ENCODE measurements at places on chromosomes 7 and 10.

DNA sequence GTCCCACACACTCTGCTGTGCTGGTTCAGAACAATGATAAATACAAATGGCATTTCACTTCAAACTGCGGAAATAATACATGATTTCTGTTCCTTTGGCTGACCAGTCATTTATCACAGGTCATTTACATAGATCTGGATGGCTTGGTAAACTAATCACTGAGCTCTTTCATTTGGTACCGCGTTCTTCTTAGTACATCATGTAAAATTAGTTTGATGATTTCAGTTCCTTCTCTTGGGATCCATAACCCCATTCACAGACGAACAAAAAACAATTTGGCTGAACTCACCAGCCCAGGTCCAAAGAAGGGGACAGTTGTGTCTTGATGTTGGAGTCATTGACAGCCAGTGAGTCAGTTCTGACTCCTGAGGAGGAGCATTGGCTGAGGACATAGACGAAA is 689.8 kb downstream of the INHBA start:
- no peak for DNase-seq

DNA sequence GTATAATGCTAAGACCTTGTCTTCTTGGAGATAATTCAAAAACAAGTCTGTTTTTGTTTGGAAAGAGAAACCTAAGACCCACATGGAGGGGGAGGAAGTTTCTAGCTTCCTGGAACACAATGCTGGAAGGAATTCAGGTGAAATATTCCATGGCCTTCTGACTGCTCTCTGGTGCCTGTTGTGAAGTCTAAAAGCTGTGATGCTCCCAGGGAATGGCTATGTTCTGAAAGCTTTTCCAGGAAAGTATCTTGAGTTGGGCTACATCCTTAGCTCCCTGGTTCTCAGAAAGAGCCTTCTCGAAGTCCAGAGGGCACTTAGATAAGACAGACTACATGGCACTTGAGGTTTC is 12.5 kb upstream of the PFKP start:
- no peak for DNase-seq

- DNase-seq = peak; percentile 10
Measured at GRCh38 chr7:17769918-17770317, 170.4 kb downstream of the SNX13 start.

GRCh38 chr7:133805426-133805825 is 321.7 kb upstream of the LRGUK start:
- DNase-seq = no peak

DNA sequence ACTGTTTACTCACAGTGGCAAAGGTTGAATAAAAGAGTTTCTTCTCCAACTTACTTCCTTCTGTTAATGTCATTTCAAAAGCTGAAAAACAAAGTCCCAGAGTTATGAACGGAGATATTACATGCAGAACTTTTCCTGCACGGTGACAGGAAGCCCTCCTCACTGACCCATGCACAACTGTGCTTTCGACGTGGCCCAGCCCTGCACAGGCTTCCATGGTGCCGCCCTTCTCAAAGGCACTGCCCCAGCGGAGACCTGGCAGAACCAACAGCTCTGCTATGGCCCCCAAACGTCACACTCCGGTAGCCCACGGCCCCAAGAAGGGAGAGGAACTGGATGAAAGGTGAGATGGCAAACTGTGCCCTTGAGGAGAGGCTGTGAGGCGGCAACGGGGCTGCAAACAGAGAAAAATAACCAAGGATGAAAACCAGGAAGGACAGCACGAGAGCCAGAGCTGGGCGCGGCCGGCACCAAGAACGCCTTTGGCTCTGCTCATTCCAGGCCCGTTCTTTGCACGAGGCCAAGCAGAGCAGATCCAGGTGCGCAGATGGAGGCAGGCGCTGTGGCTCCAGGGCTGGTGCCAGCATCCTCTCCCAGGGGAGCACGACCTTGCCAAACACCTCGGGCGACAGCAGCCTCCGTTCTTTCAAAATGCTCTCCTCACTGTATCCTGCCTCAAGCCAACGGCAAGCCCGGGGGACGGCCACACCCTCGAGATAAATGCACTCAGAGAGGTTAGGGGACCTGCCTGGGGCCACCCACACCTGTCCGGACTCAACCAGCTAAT is 7.0 kb upstream of the FUOM start:
- no peak for DNase-seq

GRCh38 chr10:76868098-76868977 is 769.3 kb downstream of the KCNMA1 start:
- no peak for DNase-seq

- DNase-seq = no peak
Measured at GRCh38 chr7:110835849-110836248, 255.1 kb upstream of the LRRN3 start.

GRCh38 chr7:38178695-38179344 is 775 bp downstream of the STARD3NL start:
- no peak for DNase-seq

DNA sequence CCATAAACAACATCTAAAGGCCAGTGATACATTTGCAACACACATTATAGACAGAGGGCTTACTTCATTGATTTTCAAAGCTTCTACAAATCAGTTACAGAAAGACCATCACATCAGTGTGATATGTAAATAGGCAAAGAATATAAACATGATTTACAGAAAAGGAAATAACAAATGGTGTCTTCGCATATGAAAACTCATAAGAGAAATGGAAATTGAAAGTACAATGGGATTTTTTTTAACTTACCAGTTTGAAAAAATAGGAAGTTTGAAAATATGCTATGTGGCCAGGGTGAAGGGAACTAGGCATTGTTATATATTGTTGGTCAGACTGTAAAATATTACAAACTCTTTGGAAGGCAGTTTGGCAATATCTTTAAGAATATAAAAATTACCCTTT is 27.3 kb downstream of the SEC23IP start:
- no peak for DNase-seq

DNA sequence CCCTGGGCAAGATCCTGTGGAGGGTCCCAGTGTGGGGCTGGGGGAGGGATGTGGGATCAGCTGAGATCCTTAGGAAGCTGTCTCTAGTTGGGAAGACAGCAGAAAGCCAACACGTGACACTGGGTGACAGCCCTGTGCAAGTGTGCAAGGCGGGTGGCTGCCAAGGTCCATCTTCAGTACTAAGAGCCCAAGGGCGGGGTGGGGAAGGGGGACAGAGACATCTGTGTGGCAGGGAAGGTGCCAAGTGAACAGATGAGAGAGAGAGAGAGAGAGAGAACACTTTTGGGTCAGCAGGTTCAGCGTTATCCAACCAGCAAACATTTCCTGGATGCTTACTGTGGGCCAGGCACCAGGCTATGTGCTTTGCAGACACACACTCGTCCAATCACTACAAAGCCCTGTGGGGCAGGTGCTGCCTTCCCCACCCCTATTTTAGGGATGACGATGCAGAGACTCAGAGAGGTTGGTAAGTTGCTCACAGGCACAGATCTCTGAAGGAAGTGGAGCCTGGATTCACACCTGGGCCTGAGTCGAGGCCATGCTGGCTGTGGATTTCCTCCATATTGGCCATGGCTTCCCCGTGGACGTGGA is 135.7 kb downstream of the GRK5 start:
- DNase-seq = no peak

- DNase-seq = no peak
Measured at GRCh38 chr7:121105262-121105661, 116.8 kb downstream of the CPED1 start.

DNA sequence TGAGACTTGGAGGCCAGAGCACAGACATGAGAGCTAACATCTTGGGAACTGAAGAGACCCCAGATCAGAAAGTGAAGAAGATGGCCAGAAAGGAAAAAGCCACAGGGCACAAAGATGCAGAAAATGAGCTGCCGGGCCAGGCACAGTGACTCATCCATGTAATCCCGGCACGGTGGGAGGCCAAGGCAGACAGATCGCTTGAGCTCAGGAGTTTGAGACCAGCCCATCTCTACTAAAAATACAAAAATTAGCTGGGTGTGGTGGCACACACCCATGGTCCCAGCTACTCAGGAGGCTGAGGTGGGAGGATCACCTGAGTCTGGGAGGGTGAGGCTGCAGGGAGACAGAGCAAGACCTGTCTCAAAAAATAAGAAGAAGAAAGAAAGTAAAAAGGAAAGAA is 81.4 kb upstream of the MGMT start:
- DNase-seq = no peak

GRCh38 chr7:44123190-44124003 is at the start of gene POLD2:
Gene POLD2 (minus strand): TSS chr7:44123548. CDS start chr7:44122053, 1,495 bp downstream.
- peak; percentile 98 for DNase-seq

DNA sequence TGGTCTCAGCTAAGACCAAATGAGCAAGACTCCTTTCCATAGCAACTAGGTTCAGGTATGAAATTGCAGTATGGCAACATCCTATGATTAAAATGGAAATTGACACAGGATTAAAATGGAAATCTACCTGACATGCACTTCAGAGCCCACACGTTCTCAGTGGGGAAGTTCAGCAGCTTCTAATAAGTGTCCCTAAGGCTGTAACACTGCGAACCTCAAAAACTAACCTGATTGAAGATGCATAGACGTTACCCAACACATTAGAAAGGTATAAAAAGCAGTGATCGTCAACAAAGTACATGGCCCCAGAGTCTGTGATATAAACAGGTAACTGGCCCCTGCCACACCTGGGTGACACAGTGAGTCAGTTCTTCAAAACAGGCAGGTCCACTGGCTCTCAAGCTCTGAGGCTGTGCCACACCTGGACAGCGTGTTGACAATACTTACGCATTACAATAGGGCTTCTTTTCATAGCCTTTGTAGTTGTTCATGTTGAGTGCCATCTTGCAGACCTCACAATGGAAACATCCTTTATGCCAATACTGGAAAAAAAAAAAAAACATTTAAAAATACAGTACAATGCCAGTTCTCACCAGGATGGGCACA is 274.9 kb upstream of the NEBL start:
- no peak for DNase-seq

DNA sequence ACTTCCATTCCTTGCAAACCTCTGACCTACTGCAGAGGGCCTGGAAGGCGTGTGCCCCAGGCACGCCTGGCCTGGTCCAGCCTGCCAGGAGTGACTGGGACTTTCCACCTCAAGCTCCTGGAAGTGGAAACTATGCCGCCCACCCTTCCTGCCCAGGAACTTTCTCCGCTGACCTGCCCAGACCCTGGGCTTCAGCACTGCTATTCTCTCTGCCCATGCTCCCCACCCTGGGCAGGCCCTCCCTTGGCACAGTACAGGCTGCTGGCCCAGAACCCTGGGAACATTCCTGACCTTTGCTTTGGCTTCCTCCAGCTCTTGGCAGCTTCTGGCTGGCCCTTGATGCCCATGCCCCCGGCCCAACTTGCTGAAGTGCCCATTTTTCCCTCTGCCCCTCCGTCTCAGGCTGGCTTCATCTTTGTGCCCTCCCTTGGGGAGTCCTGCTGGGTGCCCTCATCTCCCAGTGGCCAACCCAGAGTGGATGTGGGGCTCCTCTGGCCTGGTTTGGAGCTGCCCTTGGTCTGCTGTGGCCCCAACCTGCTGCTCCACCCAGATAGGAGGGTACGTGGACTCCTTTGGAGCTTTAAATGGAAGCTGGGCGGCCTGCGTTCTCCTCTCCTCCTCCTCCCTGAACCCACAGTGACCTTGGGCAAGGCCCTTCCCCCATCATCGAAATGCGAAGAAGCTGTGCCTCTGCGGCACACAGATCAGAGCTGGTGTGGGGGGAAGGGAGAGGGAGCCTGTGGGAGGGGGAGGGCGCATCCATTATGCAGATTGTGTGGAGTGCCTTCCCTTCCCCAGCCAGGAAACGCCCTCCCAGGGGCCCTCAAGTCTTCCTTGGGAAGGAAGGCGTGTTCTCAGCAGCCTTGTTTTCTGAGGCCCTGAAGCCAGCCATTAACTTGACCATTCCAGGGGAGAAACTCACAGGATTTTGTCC is 3.4 kb downstream of the MMRN2 start:
- DNase-seq = no peak

GRCh38 chr7:13414181-13414580 is 575.3 kb downstream of the ETV1 start:
- DNase-seq = no peak

- DNase-seq = no peak
Measured at GRCh38 chr7:39099146-39099545, 121.4 kb downstream of the POU6F2 start.

DNA sequence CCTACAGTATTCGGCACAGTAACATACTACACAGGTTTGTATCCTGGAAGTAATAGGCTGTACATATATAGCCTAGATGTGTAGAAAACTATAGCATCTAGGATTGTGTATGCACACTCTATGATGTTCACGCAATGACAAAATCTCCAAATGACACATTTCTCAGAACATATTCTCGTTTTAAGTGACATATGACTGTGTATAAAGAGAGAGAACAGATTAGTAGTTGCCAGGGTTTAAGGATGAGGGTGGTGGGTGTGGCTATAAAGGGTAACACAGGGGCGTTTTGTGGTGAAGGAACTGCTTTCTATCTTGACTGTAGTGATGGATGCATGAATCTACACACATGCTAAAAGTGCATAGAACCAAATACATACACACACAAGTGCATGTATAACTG is 101.2 kb downstream of the ARL4A start:
- DNase-seq = no peak

GRCh38 chr7:108375668-108376067 is 80.6 kb downstream of the NRCAM start:
- no peak for DNase-seq

DNA sequence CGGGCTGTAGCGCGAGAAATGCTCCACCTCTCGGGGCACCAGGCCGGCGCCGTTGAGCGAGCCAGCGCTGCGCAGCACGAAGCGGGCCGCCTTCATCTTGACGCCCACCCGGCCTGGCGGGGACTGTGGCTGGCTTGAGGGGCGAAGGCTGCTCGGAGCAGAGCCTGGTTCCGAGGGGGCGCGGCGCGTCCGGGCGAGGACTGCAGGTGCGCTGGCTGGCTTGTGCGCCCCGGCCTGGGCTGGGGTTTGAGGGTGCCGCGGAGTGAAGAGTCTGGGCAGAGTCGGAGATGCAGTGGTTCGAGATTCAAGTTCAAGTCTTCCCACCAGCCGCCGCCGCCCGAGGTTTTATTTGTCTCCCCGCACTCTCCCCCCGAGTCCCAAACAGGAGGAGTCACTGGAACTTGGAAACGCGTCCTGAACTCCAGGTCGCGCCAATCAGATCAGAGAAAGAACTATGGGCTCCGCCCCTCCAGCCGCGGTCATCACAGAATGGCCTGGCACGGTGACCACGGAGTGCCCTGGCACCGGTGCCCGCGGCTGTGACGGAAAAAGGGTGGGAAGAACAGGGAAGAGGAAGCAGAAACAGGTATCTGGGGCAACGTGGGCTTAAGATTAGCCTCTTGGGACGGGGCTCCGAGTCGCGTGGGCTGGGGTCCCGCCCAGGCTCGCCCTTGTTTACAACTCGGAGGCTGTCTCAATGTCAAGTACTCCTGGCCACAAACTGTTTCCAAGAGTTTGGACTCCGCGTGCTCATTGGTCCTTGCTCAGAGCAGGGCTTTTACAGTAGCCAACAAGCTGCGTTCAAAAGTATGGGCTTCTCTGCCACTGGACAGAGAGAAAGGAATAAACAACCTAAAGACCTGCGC is at the start of gene PDK4:
TSS of gene PDK4 (minus strand) at position 319 of the 866 bp plus-strand sequence. CDS start at position 96, 223 bp downstream.
- DNase-seq = no peak

GRCh38 chr7:79093421-79093820 is 360.0 kb downstream of the MAGI2 start:
- no peak for DNase-seq

DNA sequence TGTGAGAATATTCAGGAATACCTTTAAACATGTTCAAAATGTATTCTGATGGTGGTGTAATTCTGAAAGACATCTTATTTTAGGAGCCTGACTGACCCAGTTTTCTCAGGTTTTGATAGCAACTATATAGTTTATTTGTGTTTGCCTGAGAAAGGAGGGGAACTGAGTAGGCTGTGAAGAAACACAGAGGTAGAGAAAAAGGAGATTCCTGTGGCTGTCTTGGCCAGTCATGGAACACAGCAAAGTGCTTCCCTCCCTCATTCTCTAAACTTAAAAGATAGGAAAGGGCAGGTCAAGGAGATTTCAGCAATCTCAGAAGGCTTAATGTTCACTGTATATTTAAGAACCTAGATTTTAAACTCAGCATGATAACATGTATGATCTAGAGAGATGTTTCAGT is 43.5 kb downstream of the ZMYND11 start:
- DNase-seq = no peak
